ENCODE measurements at places on chromosomes 1 and 21. TPM values are rescaled to one million over a fixed set of nuclear protein-coding genes. Genes with fewer than 3 reads are reported as not detected.

- no peak for DNase-seq
Observed at GRCh38 chr1:156452907-156453306, 47.7 kb downstream of the MEF2D start.

DNA sequence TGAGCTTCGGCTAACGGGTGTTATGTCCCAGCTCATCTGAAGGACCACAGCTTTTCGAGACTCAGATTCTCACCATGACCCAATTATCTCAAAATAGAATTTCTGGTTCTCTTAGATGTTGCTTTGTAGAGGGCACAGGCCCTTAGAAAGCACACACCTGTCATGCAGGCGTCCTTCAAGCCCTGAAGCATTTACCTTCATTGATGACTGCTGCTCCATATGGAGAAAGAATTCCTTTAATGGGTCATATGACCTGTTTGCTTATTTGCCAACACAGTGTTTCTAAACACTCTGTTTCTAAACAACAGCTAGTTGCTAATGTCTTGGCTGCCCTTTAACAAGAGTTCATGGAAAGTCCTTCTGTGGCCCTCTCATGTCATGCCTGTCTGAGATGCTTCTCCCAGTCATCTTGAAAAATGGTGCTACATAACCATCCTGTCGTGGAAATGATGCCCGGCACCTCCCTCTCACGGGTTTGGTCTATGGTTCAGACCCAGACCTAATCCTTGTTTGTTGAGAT lies 495.7 kb downstream of the KIF26B start:
- no peak for DNase-seq

GRCh38 chr1:171207377-171207776 lies 22.3 kb downstream of the FMO2 start:
- no peak for DNase-seq

DNA sequence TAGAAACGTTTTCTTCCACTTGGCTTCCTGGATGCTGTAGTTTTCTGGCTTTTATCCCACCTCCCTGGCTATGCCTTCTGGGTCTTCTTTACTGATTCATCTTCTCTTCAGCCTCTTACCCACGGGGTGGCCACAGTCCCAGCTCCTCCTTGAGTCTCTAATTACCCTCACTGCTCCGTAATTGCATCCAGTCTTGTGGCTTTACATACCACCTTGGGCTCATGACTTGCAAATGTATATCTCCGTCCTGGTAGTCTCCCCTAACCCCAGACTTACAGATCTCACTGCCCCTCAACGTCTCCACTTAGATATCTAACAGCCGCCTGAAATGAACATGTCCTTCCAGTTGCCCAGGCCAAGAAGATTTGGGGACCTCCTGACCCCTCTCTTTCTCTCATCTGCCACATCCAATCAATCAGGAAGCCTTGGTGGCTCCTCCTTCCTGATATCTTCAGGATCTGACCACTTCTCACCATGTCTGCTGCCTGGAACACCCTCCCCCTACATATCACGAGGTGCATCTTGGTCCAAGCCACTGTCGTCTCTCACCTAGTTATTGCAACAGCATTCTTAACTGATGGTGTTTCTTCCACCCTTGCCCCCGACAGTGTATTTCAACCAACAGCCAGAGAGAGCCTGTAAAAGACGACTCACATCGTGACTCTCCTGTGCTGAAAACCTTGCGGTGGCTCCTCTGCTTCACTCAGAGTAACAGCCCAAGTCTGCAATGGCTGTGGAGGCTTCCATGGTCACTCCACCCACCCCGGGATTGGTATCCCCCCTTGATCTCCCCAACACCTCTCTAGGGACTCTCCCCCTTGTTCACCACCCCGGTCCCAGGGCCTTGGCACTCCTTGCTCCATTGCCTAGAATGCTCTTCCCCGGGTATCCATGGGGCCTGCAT lies 219.0 kb upstream of the POU3F1 start:
- no peak for DNase-seq

DNA sequence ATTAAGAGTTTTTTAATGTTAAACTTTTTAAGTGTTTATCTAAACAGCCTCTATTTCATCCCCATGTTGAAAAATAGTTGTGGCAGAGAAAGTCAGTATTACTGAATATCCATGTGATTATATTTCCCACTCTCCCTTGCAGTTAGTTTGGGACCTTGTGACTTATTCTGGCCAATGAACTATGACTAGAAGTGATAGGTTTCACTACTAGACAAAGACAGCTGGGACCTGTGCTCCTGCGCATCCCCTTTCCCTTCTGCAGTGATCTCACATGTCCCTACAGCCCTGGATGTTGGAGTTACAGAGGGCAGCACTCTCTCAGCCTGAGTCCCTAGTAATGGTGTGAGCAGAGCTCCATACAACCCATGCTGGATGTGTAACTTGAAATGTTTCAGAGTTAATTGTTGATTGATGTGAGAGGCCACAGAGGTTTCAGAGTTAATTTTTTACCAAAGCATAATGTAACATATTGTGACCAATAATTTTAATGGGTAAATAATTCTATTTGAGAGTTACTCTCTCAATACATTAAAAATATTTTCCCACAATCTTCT lies 18.7 kb upstream of the SAMD13 start:
- DNase-seq: no peak

- no peak for DNase-seq
Observed at GRCh38 chr1:247376659-247377058, 39.3 kb upstream of the NLRP3 start.

- peak; percentile 80 for DNase-seq
Observed at GRCh38 chr1:217089361-217090014, 366.3 kb upstream of the ESRRG start.

GRCh38 chr1:108512239-108513043 lies 47.5 kb upstream of the EEIG2 start:
- no peak for DNase-seq

- no peak for DNase-seq
Observed at GRCh38 chr1:201562257-201562656, 23.3 kb downstream of the NAV1 start.

DNA sequence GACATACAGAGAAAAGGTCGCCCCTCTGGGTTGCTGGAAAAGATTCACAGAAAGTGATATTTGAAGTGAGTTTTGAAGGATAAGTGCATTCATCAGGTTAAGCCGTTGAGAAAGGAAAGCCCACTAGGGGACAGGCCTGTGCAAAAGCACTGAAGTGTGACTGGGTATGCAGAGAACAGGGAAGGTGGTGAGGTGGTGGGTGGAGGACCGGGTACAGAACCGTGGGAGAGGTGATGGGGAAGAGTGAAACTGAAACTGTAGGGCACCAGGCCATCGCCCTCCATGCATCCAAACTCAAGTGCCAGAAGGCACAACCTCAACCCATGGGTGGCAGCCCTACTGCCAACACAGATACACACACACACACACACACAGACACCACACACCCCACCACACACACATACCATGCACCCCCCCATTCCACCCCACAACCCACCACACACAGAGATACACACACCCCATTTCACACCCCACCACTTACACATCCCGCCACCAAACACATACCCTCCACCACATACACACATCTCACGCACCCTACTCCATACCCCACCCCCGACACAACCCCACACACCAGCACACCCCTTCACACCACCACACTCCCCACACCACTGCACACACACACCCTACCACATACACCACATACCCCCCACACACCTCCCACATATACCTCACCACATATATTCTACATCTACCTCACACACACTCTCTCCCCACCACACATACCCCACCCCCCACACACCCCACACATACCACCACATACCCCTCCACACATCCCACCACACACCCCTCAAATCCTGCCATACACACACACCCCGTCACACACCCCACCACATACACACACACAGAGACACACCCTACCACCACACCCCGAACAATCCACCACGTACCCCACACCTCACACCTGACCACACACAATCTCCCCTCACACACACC lies 59.0 kb downstream of the TSEN15 start:
- DNase-seq: no peak

- DNase-seq: no peak
Observed at GRCh38 chr1:199931666-199932377, 95.7 kb upstream of the NR5A2 start.

DNA sequence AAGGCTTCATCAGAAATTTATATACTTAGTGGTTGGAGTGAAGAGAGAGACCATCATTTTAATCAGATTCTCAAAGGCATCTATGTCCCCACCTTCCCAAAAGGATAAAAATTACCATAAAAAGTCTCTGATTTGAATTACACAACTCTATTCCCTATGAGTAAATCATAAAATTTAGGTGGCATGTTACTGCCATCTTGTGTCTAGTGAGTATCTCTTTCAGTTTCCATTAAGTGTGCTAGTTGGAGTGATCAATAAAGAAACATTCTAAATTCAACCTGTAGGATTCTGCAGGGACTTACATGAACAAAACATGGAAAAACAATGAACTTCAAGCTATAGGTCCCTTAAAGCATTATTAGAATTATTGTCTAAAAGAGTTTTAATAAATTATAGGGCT lies 655.4 kb downstream of the LTN1 start:
- peak; percentile 36 for DNase-seq

- DNase-seq: no peak
Observed at GRCh38 chr1:91011726-91012125, 10.1 kb downstream of the ZNF644 start.

GRCh38 chr1:107941531-107941930 lies 23.4 kb downstream of the VAV3 start:
- DNase-seq: no peak

GRCh38 chr1:106480629-106481028 lies 575.8 kb upstream of the PRMT6 start:
- DNase-seq: no peak

DNA sequence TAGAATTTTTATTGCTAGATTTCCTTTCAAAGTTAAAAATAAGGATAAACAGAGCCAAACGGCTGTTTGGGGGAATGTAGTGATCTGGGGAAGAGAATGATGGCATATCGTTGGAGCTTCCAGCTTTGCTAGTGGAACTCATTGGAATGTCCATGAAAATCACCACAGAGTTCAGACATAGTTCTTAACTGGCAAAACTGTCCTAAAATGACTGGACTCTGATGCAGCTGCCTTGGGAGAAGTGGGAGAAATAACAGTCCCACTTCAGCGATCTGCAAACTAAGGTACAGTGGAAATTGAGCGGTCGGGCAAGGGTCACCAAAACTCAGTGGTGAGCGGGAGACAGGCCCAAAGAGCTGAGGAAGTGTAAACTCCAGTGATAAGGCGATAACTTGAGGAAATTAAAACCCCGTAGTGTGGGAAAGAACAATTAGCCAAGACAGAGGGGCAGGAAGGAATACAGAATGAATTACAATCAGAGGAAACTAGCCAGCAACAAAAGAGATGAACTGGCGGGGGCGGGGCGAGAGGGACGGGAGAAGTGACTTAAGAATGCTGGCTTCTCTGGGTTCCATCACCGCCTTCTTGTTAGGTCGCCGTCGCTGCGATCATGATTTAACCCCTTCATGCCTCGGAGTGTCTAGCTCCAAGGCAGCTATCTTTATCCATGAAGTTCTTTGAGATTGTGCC lies 89.8 kb upstream of the ARHGAP29 start:
- peak; percentile 68 for DNase-seq

GRCh38 chr1:153374071-153374470 lies 1.4 kb downstream of the S100A12 start:
- DNase-seq: no peak

GRCh38 chr1:3790500-3790923 lies 5.8 kb downstream of the LRRC47 start:
- peak; percentile 76 for DNase-seq

DNA sequence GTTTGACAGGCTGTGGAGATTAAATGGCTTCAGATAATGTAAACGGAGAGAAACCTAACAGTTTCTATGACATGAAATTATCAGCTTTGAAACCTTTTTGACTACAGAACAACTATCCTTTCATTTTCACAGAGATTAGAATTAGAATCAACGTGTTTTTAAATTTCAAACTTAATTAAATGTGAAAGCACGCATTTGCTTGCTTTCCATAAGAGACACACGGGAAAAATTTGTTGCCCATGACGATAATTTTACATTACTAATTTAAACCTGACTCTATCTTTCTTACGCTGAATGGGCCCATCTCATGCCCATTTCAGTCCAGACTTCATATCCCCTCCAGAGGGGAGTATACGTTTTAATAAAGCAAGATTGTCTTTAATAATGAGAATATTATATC lies 91.7 kb upstream of the HP1BP3 start:
- DNase-seq: no peak

DNA sequence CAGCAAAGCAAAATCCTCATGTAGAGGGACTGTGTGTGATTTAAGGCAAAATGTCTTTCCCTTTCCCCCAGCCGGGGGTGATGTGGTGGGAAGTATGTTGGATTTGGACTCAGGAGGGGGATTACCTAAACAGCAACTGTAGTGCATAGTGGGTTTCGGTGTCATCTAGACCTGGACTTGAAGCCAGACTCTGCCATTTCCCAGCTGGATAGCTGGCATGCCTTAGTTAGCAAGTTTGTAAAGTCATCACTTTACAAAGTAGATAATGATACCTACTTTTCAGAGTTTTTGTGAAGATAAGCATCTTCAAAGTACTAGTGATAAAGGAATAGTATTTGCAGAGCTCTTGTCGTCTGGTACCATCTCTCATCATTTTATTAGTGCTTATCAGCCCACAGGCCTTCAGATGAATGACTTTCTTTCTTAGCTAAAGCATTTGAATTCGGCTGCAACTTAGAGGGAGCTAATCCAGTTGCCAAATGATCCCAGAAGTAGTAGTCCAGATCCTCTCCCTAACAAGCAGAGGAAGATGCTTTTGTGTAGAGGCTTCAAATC lies 56.2 kb upstream of the ROR1 start:
- no peak for DNase-seq

DNA sequence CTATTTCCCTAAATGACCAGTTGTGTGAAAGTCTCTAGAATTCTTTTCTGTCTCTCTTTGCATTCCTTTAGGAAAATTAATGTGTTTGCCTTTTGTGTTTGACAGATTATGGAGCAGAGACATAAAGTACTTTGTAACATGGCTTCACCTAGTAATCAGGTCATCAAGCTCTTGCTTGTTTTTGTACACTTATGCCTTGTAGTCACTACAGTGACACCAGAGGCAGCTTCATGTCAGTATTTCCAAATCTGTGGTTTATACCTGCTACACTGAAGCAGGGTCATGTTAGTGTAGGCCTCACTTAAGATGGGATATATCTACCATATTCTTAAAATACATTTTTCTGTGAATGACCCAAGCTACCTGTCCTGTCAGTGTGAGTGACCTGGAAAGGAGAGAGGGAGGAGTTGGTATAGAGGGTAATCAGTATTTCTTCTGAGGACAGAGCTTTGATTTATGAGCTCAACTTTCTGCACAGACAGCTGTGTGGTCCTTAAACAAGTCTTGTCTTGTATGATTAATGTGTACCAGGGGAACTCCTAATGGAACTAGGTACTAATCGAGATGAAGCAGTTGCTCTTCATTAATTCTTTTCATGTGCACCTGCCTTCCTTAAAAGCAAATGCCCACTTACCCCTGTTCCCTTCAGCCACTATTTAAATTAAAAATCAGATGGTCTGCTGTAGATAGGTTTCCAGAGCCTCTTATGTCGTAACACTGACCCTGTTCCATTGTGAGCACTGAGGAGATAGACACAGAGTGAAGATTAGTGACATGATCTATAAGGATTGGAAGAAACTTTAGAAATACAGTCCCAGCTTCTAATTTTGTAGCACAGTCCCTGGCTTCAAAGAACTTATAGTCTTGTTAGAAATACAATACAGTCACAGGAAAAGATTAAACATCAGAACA lies 45.7 kb downstream of the MACO1 start:
- DNase-seq: no peak

Gene TLR5
- 3.7 TPM for polyA plus RNA-seq

Gene PTPRU
- polyA plus RNA-seq: 3.7 TPM

Gene GNG4
- 4.5 TPM for polyA plus RNA-seq

Gene SLC16A4
- polyA plus RNA-seq: 51.8 TPM

Gene CHD5
- polyA plus RNA-seq: 0.54 TPM

Gene PLEKHM2
- 21.7 TPM for polyA plus RNA-seq

Gene NSL1
- polyA plus RNA-seq: 19.5 TPM

Gene OBSCN
- 14.5 TPM for polyA plus RNA-seq

Gene DENND2D
- 45.3 TPM for polyA plus RNA-seq

Gene CD48
- 3.2 TPM for polyA plus RNA-seq

Gene RBP7
- 49.3 TPM for polyA plus RNA-seq
